ENCODE measurements at places on chromosomes 7 and 10. TPM values are rescaled to one million over a fixed set of nuclear protein-coding genes. Genes with fewer than 3 reads are reported as not detected.

CRYGN gene
- not detected for total RNA-seq

DNA sequence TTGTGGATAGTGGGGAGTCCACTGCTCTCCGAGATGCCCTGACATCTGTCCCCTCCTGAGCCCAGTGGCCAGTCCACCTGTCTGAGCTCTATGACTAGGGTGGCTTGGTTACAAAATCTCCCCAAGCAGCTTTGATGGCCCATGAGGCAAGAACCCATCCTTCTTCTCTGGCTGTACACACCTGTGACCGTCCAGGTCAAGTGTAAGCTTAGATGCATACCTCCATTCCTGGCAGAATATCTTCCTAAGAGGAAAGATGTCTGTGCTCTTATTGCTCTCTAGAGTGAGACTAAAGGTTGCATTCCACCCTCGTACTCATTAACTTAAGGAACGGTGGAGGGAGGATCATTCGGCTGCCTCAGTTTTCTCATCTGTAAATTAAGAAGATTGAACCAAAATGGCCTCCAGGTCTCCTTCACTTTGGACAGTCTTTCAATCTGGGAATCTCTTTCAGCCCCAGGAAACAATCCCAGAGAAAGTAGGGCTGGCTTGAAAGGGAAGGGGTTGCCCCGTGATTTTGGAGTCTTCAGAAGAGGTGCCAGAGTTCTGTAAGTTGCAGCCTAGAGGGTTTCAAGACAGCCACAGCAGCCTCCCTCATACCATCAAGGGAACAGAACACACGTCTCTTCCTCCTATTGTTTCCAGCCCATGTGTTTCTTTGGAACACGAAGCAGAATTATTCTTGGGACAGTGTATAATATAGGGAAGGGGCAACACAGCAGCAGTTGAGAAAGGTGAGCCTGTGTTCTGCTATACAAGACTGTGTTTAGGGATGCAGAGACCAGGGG is 5.5 kb downstream of the HOXA4 start:
- no peaks in the 10 kb centered on the region for H3K4me1 ChIP-seq
- no peak overlapping the region for H3K4me3 ChIP-seq
- peaks cover 8% of the 10 kb centered on the region for H3K27me3 ChIP-seq
- H3K27ac ChIP-seq: no peak overlapping the region
- H3K36me3 ChIP-seq: no peaks in the 10 kb centered on the region

DNA sequence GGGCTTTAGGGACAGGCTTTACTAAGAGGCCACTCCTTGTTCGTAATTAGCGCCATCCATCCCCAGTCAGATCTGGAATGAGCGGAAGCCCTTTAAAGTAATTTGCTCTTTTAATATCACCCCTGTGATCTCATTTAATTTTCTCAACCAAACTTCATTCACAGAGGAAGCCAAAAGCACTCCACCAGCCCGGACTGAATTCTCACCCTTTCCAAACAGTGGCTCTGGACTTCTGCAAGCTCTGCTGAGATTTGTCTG is 43.1 kb downstream of the UNC5B start:
- no peaks in the 10 kb centered on the region for H3K4me1 ChIP-seq
- peak overlapping the region; percentile 22 for H3K27ac ChIP-seq
- no peak for DNase-seq
- no peaks in the 10 kb centered on the region for H3K27me3 ChIP-seq
- no peak overlapping the region for H3K4me3 ChIP-seq
- H3K36me3 ChIP-seq: no peaks in the 10 kb centered on the region

GRCh38 chr7:110780712-110781111 is 310.2 kb upstream of the LRRN3 start:
- DNase-seq: no peak
- no peak overlapping the region for H3K4me3 ChIP-seq
- no peaks in the 10 kb centered on the region for H3K27me3 ChIP-seq
- H3K4me1 ChIP-seq: no peaks in the 10 kb centered on the region

DNA sequence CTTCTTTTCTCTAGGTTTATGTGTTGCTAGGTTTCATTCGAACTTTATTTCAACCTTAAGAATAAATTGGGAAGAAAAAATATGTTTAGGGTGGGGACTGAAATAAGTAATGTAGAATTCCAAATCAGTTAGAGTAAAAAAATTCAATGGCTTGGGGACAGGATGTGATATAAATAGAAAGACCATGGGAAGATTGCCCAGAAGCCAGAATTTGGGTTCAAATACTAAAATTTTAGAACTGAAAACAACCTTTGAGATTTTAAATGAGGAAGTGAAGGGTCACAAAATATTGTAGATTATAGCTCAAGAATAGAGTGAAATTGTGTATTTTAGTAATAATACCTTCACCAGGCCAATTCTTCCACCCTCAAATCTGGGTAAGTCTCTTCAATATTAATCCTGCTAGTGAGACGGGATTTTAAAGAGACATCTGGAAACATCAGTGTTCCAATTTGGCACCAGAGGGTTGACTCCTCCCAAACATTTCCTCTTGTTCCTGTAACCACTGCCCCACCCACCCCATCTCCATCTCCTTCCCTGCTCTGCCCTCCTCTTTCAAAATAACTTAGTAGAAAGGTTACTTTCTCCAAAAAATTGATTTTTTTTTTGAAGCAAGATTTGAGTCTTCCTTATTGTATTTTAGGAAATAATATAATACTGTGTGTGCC is 51.3 kb upstream of the FAM3C start:
- no peaks in the 10 kb centered on the region for H3K36me3 ChIP-seq
- peak overlapping the region; percentile 65 for H3K27ac ChIP-seq
- DNase-seq: peak; percentile 65
- H3K27me3 ChIP-seq: no peaks in the 10 kb centered on the region

Measured in right atrium auricular region (tissue), 2 donors.